WERI-Rb-1 (cell line): ENCODE measurements at places on chromosomes 12 and 14.
A peak's percentile ranks its signal among the peaks of the same experiment; 100 is the strongest.

GRCh38 chr12:26122061-26122680, 2.7 kb downstream of the BHLHE41 start:
- peak; percentile 11 for DNase-seq

DNA sequence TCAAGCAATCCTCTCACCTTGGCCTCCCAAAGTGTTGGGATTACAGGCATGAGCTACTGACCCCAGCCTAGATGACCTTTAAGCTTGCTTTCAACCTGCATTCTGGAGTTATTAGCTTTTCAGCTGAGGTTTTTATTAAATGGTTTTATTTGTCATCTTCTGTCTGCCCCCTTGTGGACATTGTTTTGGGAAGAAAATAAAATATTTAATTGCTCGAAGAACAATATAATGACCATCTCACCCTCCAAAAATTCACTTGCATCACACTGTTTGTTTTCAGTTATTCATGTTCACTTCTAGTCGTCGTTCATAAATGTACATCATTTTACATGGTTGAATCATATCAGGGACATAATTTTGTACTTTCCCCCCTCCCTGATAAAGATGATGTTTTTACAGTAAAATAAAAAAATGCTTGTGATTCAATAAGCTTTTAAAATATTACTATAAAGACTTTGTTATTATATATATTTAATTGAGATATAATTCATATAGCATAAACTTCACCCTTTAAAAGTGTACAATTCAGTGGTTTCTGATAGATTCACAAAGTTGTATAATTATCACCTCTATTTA, 10.1 kb upstream of the SPATS2 start:
- no peak for DNase-seq

DNA sequence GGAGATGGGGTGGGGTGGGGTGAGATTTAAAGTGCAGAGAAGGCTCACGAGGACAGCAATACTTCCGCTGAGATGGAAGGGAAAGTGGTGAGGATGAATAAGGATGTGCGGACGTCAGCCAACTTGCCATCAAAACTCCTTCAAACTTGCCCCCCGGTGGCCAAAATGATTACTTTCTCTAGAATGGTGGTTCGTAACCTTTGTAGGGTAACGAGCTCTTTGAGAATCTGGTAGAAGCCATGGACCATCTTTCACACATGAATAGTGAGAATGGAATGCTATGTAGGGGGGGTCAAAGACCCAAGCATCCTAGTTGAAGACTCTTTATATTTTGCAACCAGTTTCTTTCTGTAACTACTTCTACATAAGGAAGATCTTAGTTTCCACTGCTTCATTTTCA, 245.9 kb upstream of the DDHD1 start:
- no peak for DNase-seq

GRCh38 chr12:132197581-132198354, 53.5 kb downstream of the NOC4L start:
- DNase-seq: no peak

DNA sequence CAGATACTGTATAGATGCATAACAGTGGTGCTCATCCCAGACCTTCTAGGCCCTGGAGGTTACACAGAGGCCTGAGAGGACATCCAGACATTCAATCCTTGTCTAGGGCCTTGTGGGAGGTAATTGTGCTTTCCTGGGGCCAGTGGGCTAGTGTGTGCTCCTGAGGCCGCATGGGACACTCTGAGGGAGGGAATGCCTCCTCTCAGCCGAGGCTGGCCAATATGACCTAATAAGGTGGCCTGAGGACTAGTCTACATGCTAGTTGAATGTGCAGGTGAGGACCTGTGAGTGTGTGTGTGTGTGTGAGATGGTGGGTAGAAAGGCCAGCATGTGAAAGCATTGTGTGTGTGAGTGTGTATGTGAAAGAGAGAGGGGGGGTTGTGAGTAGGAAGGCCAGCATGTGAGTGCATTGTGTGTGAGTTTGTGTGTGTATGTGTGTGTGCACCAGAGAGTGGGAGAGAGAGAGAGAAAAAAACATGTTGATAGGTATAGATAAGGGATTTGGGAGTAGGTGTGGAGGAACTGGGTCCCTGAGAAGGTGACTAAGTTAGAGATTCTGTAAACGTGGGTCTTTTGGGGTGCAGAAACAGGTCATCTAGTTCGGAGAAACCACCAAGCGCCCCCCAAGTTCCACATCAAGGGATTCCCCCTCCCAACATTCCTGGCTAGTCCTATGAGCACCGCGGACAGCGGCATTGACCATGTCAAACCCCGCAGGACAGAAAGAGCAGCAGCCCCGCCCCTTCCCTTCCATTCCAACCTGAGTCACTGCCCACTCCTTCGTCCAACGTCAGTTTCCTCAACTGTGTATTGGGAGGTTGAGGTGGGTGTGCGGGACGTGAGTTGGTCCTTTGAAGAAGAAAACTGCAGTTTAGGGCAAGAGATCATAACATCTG, 9.7 kb upstream of the KRT81 start:
- DNase-seq: no peak
